ENCODE measurements at places on chromosomes 6 and 20.
A peak's percentile ranks its signal among the peaks of the same experiment; 100 is the strongest.

- no peaks in the 10 kb centered on the region for H3K4me1 ChIP-seq
- H3K4me3 ChIP-seq = no peak overlapping the region
These were observed 147.3 kb downstream of the ZFAND3 start for GRCh38 chr6:37966801-37967200.

DNA sequence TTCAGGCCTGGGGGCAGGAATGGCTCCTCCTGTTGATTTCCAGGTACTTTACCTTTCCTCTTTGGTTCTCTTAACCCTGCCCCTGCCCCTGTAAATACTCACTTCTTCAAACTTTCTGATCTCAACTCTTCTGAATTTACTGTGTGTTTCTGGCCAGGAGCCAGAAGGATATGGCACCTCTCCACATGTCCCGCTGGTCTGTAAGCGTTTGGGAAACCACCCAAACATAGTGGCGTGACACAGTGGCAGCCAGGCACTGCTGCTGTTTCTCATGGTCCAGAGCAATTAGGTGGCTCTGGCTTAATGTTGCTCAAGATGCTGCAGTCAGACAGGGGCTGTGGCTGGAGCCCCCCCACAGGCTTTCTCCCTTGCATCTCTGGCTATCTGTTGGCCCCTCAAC, 374.5 kb downstream of the RNGTT start:
- H3K4me3 ChIP-seq = no peak overlapping the region
- no peaks in the 10 kb centered on the region for H3K4me1 ChIP-seq
- peaks cover 2% of the 10 kb centered on the region for H3K27me3 ChIP-seq
- no peak for DNase-seq

DNA sequence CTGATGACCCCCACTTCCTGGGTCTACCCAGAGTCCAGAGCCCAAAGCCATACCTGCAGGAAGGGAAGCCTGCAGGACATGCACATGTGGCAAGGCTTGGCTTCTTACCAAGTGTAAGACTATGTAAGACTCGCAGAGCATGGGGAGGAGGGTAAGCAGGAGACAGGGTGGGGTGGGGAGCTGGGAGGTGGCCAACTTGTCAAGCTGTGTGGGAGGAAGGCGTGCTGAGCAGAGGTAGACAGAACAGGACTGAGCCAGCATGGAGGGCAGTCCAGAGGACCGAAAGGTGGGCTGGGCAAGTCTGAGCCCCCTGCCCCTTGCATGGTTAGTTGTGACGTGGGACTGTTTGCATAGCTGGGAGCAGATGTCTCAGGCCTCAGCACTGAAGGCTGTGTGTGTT, 53.4 kb upstream of the RNF24 start:
- H3K36me3 ChIP-seq = no peaks in the 10 kb centered on the region
- H3K27me3 ChIP-seq = no peaks in the 10 kb centered on the region
- H3K4me1 ChIP-seq = peaks cover 9% of the 10 kb centered on the region
- no peak overlapping the region for H3K27ac ChIP-seq
- no peak for DNase-seq
- no peak overlapping the region for H3K4me3 ChIP-seq

DNA sequence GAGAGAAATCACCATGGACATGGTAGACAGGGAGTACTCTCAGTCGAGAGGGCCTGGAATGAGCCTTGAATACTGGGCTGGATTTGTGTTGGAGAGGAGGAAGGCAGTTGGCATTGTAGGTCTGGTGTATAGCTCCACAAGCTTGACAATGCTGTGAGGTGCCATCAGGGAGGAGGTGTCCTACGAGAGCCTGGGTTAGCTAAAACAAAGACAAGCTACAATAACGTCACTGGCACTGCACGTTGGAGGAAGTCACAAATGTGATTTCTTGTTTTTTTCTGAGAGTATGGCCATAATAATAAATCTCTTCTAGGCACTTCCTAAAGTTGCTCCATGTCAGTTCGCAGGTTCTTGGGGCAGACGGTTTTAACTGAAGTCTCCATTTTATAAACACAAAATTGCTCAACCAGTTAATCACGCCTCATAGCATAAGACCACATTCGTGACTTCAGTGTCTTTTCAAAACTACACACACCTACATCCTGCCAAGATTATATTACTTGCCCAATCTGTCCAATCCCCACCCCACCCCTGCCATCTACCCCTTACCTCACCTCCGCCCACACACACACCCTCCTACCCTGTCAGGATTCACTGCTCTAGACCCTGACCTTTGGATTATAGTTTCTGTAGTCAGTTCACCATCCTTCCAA, 4.4 kb upstream of the HLA-DMB start:
- no peaks in the 10 kb centered on the region for H3K4me1 ChIP-seq
- H3K27ac ChIP-seq = peak overlapping the region; percentile 21
- no peak for DNase-seq
- no peaks in the 10 kb centered on the region for H3K27me3 ChIP-seq
- no peak overlapping the region for H3K4me3 ChIP-seq

- peaks cover 49% of the 10 kb centered on the region for H3K27me3 ChIP-seq
- H3K36me3 ChIP-seq = no peaks in the 10 kb centered on the region
- H3K4me3 ChIP-seq = no peak overlapping the region
- H3K27ac ChIP-seq = no peak overlapping the region
- DNase-seq = no peak
These were observed 1.7 kb downstream of the POPDC3 start for GRCh38 chr6:105178110-105178509.

GRCh38 chr6:34572585-34572984, 16.5 kb upstream of the SPDEF start:
- no peaks in the 10 kb centered on the region for H3K36me3 ChIP-seq
- H3K4me1 ChIP-seq = peaks cover 4% of the 10 kb centered on the region
- no peak for DNase-seq
- no peak overlapping the region for H3K27ac ChIP-seq
- H3K4me3 ChIP-seq = no peak overlapping the region

DNA sequence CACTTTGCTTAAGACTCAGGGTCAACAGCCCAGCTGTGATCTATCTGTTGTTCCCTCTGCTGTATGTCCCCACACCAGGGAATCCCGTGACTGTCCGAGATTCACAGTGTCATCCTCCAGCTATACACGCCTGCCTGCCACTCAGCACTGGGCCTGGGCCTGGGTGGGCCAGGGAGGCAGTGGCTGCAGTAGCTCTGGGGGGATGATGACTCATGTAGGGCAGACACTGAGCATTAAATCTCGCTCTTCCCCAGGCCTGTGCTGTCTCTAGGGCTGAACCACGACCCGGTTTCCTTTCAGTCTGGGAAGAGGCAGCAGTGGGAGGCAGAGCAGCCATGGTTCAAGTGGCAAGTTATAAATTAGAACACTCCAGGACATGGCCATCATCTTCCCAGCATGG, 173.9 kb downstream of the LRFN2 start:
- no peak for DNase-seq
- H3K4me1 ChIP-seq = no peaks in the 10 kb centered on the region
- no peaks in the 10 kb centered on the region for H3K36me3 ChIP-seq
- no peaks in the 10 kb centered on the region for H3K27me3 ChIP-seq
- H3K4me3 ChIP-seq = no peak overlapping the region

DNA sequence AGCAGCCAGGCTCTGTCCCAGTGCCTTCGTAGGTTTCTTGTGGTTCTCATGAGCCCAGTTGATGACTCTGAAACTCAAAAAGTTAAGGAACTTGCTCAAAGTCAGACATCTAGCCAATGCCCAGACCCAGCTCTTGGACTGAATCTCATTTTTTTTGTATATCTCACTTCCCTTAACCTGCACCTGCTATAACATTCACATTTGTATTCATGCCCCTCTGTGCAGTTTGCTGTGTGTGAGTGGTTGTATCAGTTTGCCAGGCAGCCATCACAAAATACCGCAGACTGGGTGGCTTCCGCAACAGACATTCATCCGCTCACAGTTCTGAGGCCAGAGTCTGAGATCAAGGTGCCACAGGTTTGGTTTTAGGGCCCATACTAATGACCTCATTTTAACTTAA, 49.9 kb downstream of the IPCEF1 start:
- H3K27me3 ChIP-seq = no peaks in the 10 kb centered on the region
- H3K4me1 ChIP-seq = no peaks in the 10 kb centered on the region
- H3K36me3 ChIP-seq = no peaks in the 10 kb centered on the region

DNA sequence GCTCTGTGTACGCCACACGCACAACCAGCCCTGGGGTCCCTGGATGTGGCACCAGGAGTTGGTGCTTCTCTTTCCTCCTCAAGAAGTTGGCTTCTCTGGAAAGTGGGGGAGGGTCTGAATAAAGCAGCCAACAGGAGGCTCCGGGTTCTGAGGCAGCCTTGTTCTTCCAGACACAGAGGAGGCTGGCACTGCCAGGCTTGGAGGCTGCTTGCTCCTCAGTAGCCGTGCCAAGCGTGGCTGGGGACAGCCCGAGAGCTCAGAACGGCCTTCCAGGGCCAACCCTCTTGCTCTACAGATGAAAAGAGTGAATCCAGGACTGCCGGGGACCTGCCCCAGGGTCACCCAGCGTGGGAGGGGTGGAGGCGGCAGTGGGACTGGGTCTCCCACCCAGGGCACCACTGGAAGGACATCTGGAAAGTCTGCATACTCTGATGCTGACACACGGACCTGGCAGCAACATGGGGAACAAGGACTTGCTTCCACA, 70.4 kb downstream of the SLC22A23 start:
- no peak overlapping the region for H3K27ac ChIP-seq
- H3K36me3 ChIP-seq = peaks cover 11% of the 10 kb centered on the region
- peaks cover 49% of the 10 kb centered on the region for H3K4me1 ChIP-seq
- DNase-seq = no peak
- no peaks in the 10 kb centered on the region for H3K27me3 ChIP-seq
- H3K4me3 ChIP-seq = no peak overlapping the region

DNA sequence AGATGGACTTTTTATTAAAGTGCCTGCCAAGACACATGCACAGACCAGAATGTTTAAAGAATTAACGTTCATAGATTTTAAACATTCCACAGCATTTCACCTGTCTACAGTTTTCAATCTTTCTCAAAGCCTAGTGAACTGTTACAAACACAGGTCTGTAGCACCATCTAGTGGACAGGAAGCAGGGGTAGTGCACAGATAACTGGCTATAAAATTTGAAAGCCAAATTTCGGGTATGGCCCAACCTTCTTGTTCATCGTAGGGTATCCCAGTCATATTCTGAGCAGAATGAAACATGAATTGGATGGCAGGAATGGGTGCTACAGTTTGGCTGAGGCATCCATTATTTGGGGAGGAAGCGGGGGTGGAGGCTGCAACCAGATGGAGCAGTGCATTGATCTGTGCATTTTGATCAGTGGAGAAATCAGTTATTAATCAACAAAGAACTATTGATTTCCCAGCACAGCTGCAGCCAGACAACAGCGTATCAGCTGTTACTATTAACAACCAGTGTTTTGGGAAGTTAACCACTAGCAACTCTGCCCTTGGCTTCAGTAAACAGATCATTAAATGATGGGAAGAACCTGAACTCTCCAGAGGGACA, 56.1 kb upstream of the B3GAT2 start:
- no peak overlapping the region for H3K27ac ChIP-seq
- H3K36me3 ChIP-seq = no peaks in the 10 kb centered on the region
- H3K27me3 ChIP-seq = no peaks in the 10 kb centered on the region
- no peaks in the 10 kb centered on the region for H3K4me1 ChIP-seq
- peak; percentile 35 for DNase-seq

DNA sequence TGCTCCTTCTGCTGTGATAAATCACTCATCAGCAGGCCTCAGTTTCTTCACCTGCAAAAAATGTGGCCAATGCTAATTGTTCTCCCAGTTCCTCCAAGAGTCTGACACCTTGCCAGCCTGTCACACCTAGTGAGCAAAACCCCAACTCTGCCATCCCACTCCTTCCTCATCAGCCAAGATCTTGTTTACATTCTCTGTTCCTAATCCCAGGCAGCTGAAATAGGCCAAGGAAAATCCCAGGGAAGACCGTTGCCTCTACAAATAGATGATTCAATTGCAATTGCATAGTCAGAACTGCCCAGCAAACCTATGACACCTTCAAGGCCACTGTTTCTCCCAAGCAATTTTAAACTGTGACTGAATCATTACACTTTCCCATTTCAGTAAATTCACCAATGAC, 78.7 kb downstream of the GMDS start:
- no peaks in the 10 kb centered on the region for H3K36me3 ChIP-seq
- H3K4me1 ChIP-seq = no peaks in the 10 kb centered on the region
- no peaks in the 10 kb centered on the region for H3K27me3 ChIP-seq
- H3K27ac ChIP-seq = no peak overlapping the region
- no peak overlapping the region for H3K4me3 ChIP-seq

DNA sequence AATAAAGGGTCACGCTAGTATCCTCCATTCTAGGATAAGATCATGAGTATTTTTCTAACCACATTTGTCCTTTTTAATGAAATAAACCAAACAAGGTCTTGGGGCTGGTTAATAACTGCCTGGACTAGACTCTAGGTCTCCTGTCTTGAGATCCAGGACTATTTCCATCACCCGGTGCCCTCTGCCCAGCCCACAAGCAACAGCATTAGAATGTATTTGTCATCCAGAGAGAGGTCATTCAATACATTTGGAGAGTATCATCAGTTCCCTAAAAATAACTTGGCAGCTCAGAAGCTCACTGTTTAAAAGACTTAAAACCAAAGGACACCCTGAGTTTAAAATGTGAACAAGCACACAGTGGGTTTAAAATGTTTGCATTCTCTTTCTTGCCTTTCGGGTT, 4.4 kb upstream of the RBM24 start:
- no peak overlapping the region for H3K4me3 ChIP-seq
- no peak overlapping the region for H3K27ac ChIP-seq
- peaks cover 30% of the 10 kb centered on the region for H3K27me3 ChIP-seq

DNA sequence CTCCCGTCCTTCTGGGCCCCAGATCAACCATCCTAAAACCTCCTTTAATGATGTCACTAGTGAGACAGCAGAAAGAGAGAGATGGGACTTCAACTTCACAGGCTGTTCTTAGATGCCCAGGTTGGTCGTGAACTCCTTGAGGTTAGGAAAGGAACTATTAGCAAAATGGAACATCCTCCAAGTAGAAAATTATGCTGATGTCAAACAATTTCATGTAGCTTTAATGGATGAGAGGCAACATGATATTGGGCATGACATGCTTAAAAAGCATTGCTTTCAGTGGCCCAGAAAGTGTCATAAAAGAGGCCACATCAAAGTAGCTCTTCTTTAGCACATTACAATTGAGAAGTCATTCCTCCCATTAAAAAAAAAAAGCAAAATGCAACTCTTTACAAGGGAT, 248.1 kb downstream of the PTPRT start:
- H3K4me1 ChIP-seq = no peaks in the 10 kb centered on the region
- no peak overlapping the region for H3K27ac ChIP-seq
- no peak overlapping the region for H3K4me3 ChIP-seq
- no peaks in the 10 kb centered on the region for H3K27me3 ChIP-seq
- DNase-seq = no peak

- H3K36me3 ChIP-seq = peaks cover 5% of the 10 kb centered on the region
- H3K27me3 ChIP-seq = no peaks in the 10 kb centered on the region
- no peak overlapping the region for H3K4me3 ChIP-seq
- no peak overlapping the region for H3K27ac ChIP-seq
These were observed 38.5 kb downstream of the PTGIS start for GRCh38 chr20:49529470-49529869.

GRCh38 chr6:50822078-50822476, 3.4 kb downstream of the TFAP2B start:
- H3K27me3 ChIP-seq = peaks cover 99% of the 10 kb centered on the region
- H3K4me1 ChIP-seq = no peaks in the 10 kb centered on the region
- no peaks in the 10 kb centered on the region for H3K36me3 ChIP-seq

GRCh38 chr20:51902933-51903332, 100.6 kb upstream of the SALL4 start:
- H3K36me3 ChIP-seq = no peaks in the 10 kb centered on the region
- H3K27me3 ChIP-seq = no peaks in the 10 kb centered on the region
- DNase-seq = no peak
- no peaks in the 10 kb centered on the region for H3K4me1 ChIP-seq
- H3K4me3 ChIP-seq = no peak overlapping the region
